IPS-NIHi11 (cell line): ENCODE measurements at places on chromosomes 2 and 18.

GRCh38 chr18:50853863-50854271 lies 25.1 kb upstream of the ME2 start:
- DNase-seq = no peak

DNA sequence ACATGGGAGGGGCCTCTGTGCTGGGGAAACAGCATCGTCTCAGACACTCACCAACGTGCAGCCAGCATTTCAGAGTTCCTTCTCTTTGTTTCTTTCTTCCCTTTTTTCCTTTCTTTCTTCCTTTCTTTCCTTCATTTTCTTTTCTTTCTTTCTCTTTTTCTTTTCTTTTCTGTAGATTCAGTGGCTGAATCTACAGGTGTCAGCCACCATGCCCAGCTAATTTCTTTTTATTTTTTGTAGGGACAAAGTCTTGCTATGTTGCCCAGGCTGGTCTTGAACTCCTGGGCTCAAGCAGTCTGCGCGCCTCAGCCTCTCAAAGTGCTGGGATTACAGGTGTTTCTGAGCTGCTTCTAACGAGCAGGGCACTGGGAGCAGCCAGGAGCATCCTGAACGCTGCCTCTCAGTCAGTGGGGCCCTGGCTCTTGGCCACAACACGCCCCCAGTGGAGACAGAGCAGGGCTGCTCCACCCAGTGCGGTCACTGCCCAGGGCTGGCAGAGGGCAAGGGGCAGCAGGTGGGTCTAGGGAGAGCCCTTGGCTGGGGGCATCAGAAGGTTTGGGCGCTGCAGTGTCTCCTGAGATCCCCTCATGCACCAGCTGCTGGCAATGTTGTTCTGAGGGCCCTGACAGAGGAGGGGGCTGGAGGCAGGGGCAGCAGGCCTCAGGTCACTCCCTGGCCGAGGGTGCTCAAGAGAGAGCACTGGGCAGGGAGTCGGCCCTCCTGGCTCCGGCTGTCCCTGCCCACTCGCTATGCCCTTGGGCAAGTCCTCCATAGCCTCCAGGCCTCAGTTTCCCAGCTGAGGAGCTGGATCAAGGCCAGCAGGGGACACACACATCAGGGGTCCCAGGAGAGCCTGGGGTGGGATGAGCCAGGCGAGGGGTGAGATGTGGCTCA lies 4.7 kb upstream of the KLHL30 start:
- no peak for DNase-seq

DNA sequence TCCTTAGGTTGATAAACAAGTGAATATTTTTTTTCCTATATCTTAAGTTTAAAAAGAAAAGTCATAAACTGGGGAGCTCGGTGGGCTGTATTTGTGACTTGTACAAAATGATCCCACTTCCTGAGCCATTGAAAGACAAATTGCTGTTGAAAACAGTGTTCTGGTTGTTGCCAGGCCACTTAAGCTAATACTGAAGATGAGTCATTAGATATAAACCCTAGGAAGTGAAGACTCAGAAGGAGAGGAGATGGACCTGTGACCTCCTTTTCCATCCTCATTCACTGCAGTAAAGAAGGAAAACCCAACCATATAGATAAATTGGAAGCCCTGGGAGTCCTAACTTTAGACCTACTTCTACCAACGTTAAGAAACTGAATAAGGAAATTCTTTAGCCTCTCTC lies 46.2 kb upstream of the SERPINE2 start:
- DNase-seq = no peak

DNA sequence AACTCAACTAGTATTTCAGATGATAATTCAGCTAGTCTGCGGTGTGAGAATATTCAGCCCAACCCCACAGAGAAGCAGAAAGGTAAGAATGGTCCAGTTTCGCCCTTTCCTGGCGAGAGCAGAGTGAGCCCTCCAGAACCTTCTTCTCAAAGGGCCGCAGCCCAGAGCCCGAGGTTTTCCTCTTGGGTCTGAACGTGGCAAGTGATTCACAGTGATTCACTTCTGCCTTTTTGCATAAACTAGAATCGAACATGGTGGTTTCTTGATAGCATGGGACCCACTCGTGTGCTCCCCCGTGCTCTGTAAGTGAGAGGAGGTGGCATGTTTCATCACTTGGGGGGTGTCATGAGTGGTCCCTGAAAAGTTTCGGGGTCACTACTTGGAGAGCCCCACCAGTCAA lies 24.2 kb downstream of the TRAF3IP1 start:
- no peak for DNase-seq
